ENCODE measurements at places on chromosomes 2 and 18.

DNA sequence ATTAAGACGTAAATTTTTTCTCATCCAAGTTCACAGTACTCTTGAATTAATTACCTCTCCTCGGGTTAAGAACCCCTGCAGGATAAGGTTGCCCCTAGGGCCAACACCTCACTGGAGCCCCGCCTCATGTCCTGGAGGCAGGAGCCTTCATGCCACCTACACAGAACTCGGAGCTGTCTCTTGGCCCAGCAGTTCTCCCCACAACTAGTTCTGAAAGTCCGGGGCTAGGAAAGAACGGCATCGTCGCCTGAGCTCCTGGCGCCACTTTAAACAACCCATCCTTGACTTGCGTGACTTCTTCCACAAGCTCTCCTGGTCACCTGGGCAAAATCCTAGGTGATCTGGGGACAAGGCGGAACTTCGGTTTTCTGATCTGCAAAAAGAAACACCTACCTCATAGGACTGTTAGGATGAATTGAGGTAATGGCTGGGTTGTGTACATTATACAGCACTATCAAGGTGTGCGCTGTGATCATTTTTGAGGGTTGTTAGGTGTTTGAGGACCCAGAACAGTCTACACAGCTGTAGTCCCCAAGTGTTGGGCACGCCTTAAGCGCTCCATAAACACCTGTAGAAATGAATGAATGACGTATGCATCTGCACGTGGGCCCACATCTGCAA lies 641 bp upstream of the ITGA6 start:
- ATAC-seq: no peak

GRCh38 chr2:19710230-19710629 lies 191.6 kb downstream of the TTC32 start:
- no peak for ATAC-seq

GRCh38 chr2:213740453-213740852 lies 456.2 kb downstream of the SPAG16 start:
- ATAC-seq: no peak

GRCh38 chr2:34266908-34267697 lies 668.0 kb upstream of the FAM98A start:
- ATAC-seq: no peak

GRCh38 chr2:223054193-223054781 lies 2.3 kb downstream of the KCNE4 start:
- ATAC-seq: peak; percentile 6

GRCh38 chr2:201349601-201350000 lies 7.5 kb downstream of the FLACC1 start:
- no peak for ATAC-seq

DNA sequence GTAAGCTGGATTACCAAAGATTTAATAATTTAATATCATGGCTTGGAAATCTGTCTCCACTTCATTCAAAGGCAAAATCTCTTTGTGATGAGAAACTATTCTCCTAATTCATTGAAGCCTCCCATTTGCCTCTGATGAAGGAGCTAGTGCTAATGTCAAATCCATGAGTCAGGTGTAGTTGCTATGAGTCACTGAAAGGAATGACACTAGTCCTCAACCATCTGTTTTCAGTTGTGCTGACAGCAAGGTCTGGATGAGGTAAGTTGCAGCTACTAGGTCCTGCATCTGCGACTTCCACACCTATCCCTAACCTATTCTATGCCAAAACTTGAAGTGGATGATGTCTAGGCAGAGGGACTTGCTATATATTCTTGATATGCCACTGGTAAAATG lies 324.0 kb upstream of the UBE2E3 start:
- ATAC-seq: peak; percentile 72

DNA sequence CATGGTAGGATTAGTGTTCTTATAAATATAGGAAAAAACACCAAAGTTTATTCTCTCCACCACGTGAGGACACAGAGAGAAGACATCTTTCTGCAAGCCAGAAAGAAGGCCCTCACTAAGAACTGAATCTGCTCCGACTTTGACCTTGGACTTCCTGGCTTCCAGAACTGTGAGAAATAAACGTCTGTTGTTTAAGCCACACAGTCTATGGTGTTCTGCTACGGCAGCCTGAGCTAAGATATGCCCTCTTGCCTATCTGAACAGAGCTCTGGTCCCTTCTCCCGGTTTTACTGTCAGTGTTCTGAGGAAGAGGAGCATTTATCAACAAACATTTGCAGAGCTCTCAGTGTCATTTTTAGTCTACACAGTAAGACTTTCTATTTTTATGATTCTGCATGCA lies 131.3 kb downstream of the DOK6 start:
- ATAC-seq: no peak

DNA sequence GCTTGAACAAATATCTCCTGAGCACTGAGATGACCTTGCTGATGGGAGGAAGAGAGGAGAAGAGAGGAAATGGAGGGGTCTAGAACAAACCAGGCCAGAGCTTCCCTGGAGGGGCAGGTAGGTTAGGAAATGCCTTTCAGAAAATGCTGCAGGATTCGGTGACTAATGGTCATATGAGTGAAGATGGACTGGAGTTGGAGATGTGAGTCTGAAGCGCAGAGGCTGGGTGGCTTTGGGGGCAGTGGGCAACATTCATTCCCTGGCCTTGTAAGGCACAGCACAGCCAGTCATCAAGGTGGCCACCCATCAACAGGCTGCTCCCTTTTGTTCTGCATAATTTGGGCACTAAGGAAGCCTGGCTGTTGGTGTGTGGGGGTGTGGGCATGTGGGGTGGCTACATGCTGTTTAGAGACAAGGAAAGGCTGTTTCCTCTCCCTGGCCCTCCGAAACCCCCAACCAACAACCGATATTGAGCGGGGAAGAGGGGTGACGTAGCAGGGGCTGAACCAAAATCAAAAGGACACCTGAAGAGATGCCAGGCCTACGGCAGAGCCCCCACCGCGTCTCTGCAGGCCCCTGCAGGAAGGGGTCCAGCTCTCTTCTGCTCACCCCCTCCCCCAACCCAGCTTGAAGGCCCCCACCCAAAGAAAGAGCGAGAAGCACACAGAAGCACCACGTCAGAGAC lies 1.5 kb downstream of the SLC30A3 start:
- ATAC-seq: no peak

- no peak for ATAC-seq
These were observed 226.1 kb downstream of the LDLRAD4 start for GRCh38 chr18:13444430-13445240.

DNA sequence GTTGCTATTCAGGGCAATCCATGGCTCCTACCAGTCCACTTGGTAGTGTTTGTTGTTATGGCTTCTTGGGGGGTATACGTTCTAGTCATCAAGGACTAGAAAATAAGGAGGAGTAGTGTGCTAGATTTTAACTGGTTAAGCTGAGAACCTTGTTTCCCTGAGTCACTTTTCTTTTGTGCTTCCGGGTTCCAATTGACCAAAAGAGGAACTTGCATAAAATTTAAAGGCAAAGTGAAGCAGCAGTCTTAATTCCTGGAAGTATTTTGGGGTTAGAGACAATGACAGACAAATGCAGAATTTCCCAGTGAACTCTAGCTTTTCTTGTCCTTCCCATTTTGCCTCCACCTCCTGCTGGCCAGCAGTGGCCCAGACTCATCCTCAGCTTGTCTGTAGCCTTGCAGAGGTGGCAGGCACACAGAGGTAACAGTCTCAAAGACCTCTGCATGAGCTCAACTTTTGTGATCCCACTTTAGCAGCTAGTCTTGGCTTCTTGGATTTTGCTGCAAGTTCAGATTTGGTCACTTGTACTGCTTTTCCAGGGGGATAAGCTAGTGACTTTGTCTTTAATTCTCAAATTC lies 1105.8 kb upstream of the NXPH2 start:
- no peak for ATAC-seq

GRCh38 chr2:141021109-141021508 lies 1109.7 kb downstream of the LRP1B start:
- ATAC-seq: peak; percentile 90

- ATAC-seq: no peak
These were observed 407.6 kb upstream of the HS6ST1 start for GRCh38 chr2:128726236-128726635.

DNA sequence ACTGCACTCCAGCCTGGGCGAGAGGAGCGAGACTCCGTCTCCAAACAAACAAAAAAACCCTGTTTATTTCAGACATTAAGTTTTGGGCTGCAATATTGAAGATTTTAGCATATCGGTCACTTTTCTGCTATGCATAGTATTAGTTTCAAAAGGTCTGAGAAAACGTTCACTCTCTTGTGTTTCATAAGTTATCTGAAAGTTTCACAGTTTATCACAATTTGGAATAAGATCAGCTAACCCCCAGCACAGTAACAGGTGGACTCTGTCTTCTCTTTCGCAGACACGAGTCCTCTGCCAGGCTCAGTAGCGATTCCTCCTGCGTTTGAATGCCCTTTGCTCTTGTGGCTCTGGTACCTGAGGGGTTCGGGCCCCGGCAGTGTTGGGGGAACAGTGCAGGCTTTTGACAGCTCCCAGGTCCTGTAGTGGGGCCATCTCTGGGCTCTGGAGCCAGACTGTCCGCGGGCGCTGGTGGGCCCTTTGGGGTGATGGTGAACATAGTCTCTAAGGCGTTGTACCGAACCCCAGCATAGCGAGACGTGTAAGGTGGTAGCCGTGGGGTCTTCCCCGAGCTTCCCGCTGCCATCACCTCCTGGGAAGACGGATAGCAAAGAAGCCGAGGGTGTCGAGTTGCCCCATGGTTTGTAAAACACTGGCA lies 20.4 kb downstream of the NFATC1 start:
- no peak for ATAC-seq

DNA sequence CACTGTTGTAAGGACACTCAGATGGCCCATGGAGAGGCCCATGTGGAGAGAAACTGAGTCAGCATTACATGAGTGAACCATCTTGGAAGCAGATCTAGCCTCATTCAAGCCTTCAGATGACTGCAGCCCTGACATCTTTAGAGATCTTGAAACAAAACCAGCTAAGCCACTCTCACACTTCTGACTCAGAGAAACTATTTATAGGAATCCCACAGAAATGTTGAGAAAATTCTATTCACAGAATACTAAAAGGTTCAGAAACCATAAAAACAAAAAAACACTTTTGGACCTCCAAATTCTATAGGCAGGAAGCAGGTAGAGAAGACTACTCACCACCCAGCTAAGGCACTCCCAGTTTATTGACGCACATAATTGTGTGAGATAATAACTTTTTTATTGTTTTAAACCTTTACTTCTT lies 8.7 kb downstream of the TMEM169 start:
- no peak for ATAC-seq

DNA sequence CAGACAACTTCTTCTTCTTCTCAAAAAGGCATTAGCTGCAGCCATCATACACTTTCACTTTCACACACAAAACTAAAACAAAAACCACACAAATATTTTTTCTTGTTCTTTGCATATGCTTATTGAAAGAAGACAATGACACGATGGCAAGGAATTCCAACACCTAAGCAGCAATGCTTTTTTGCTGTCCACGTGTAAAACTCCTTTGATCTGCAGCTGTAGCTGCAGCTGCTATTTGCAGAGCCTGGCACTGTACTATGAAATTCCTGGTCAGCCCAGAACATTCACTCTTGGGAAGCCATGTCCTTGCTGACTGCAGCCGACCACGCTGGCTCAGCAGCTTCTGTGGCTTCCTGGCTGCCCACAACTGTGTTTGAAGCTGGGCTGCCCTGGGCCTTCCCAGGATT lies 316.2 kb downstream of the CDH2 start:
- peak; percentile 66 for ATAC-seq

- no peak for ATAC-seq
These were observed 363.0 kb upstream of the FANCL start for GRCh38 chr2:58604096-58604495.

DNA sequence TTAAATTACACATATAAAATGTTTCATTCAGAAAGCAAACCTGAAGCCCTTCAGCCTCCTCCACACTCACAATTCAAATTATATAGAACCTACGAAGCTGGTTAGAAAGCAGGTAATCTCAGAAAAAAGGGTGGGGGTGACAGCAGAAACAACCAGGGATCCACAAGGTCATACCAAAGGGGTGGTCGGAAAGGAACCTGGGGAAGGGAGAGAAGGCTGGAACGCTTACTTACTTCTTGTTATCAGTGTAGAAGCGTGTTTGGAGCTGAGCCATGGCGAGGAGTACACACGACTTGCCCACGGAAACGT lies 316 bp downstream of the WDR12 start:
- ATAC-seq: peak; percentile 31

GRCh38 chr2:128365217-128365905 lies 46.7 kb upstream of the HS6ST1 start:
- ATAC-seq: no peak
